ENCODE measurements at places on chromosomes 4 and X.

DNA sequence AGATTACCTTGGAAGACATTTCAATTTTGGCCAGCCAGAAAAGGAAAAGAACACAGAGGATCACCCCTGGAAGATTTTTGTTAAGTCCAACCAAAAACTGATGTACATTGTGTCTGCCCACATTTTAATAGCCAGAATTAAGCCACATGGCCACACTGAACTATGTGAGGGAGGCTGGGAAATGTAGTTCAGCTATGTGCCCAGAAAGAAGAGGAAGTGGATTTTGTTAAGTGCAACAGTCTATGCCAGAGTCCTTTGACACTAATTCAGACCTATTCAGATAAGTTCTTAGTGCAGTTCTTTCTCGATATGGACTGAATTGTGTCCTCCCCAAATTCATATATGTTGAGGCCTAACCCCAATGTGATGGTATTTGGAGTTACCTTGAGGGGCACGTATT, 18.4 kb downstream of the PRPS1 start:
- no peak for DNase-seq

DNA sequence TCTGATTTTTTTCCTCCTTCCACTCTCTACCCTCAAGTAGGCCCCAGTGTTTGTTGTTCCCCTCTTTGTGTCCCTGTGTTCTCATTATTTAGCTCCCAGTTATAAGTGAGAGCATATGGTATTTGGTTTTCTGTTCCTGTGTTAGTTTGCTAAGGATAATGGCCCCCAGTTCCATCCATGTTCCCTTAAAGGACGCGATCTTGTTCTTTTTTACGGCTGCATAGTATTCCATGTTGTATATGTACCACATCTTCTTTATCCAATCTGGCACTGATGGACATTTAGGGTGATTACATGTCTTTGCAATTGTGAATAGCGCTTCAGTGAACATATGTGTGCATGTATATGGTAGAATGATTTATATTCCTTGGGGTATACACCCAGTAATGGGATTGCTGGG, 54.5 kb upstream of the BTC start:
- no peak for DNase-seq

DNA sequence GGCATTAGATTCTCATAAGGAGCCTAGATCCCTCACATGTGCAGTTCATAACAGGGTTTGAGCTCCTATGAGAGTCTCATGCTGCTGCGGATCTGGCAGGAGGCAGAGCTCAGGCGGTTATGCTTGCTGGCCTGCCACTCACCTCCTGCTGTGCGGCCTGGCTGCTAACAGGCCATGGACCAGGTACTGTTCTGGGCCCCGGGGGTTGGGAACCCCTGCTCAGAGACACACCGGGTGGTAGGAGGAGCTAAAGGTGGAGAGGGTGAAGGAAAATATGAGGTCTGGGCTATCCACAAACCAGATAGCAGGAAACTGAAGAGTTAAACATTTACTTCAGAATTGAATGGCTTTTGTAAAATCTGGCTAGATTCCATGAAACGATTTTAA, 5.9 kb upstream of the F11 start:
- DNase-seq: no peak

GRCh38 chrX:103806862-103807474, 25.1 kb downstream of the RAB9B start:
- DNase-seq: no peak

All from GM13977 (cell line).